ENCODE measurements at places on chromosomes 11 and 22. TPM values are rescaled to one million over a fixed set of nuclear protein-coding genes. Genes with fewer than 3 reads are reported as not detected.

Gene C11orf97
- polyA plus RNA-seq = 2.0 TPM

Gene LGR4
- polyA plus RNA-seq = 20.6 TPM

Gene GUCD1
- polyA plus RNA-seq = 85.8 TPM

Gene SMTN
- 95.0 TPM for polyA plus RNA-seq

Gene CRACR2B
- polyA plus RNA-seq = 21.0 TPM

GRCh38 chr11:8250981-8251615, 12.6 kb downstream of the LMO1 start:
- no peak for DNase-seq

DNA sequence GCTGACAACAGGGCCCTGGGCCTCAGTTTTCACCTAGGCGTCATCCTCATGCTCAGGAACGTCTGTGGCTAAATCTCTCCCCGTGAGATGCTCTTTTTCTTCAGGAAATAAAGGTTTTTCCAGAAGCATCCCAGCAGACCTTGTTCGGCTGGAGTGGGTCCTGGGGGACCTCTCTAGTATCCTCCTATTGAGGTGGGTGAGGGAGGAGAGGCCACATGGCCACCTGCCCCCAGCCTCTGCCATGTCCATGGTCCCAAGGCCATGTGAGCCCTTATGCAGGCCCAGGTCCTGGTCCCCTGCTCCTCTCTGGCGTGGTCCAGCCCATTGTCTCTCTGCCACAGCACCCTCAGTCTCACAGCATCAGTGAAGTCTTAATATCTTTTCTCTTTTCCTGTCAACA, 22.0 kb downstream of the ALG12 start:
- no peak for DNase-seq

GRCh38 chr11:6480299-6480914, 724 bp downstream of the ARFIP2 start:
- DNase-seq = no peak

DNA sequence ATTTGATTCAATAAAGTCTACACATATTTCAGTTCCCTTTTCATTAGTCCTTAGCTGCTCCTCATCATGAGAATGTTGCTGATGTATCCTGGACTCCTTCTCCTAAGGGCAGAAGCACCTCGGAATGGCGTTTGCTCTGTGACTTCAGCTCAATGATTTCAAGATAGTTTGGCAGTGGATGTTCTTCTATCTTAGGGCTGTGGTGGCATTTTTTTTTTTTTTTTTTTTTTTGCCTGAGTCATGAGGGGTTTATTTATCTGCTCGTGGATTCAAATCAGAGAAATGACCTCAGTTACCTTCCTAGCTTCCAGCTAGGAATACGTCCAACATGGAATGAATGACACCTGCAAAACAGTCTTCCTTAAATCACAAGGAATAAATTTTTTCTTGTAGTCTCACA, 220.0 kb upstream of the ZBED5 start:
- DNase-seq = no peak

GRCh38 chr22:46242076-46242475, 8.0 kb downstream of the CDPF1 start:
- no peak for DNase-seq

- DNase-seq = peak; percentile 79
These were observed 53.2 kb downstream of the GRIK4 start for GRCh38 chr11:120564573-120565311.

- DNase-seq = peak; percentile 35
These were observed 1.3 kb downstream of the ARHGEF12 start for GRCh38 chr11:120337355-120338106.

DNA sequence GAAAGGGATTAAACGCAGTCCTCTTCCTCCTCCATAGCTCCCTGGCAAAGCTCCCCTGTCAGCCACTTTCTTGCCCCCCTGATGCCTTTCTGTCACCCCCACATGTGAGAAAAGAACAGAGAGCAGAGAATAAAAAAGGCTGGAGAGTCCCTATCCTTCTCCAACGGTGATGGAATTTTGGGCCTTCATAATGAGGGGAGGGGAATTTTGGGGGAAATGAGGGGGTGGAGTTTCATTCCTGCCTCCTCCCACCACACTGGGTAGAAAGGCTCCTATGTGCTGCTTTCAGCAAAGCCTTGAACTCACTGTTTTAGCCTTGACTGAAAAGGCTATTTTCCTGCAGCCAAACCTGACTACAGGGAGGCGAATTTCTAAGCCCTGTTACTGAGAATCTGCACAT, 59.3 kb downstream of the C11orf58 start:
- DNase-seq = no peak

GRCh38 chr11:74543991-74544390, 48.4 kb upstream of the POLD3 start:
- no peak for DNase-seq

- DNase-seq = no peak
These were observed 67.1 kb upstream of the WNT7B start for GRCh38 chr22:46043816-46044620.

- DNase-seq = no peak
These were observed 582.2 kb downstream of the DLG2 start for GRCh38 chr11:85044911-85045310.

GRCh38 chr11:126357969-126358762, 2.7 kb downstream of the ST3GAL4 start:
- no peak for DNase-seq
